Muscle of back (tissue), 13 donors: ENCODE measurements at places on chromosomes 5 and 9. TPM values are rescaled to one million over a fixed set of nuclear protein-coding genes. Genes with fewer than 3 reads are reported as not detected.

Gene PALM2AKAP2
- 21.4 TPM for polyA plus RNA-seq

Gene QRFP
- polyA plus RNA-seq, result 0.34 TPM

Gene DDX4
- not detected for polyA plus RNA-seq

Gene GCNT4
- polyA plus RNA-seq, result 0.07 TPM

Gene TRIM32
- polyA plus RNA-seq, result 10.8 TPM

Gene LCN1
- not detected for polyA plus RNA-seq

Gene ACER2
- polyA plus RNA-seq, result 2.3 TPM

Gene C9orf50
- polyA plus RNA-seq, result not detected

Gene RABL6
- 43.1 TPM for polyA plus RNA-seq

Gene MOB3B
- polyA plus RNA-seq, result 3.1 TPM

Gene TXNDC8
- not detected for polyA plus RNA-seq

Gene ZNF79
- 4.6 TPM for polyA plus RNA-seq

Gene SH3TC2
- 2.4 TPM for polyA plus RNA-seq

Gene PCDHGC4
- 1.9 TPM for polyA plus RNA-seq

Gene RNF208
- 2.8 TPM for polyA plus RNA-seq

Gene ADGRD2
- not detected for polyA plus RNA-seq
